Activated T-cell treated with anti-CD3 and anti-CD28 coated beads, Interleukin-2, amount 50 U/mL, for 4 hours (primary cell): ENCODE measurements at places on chromosomes 6 and 20. TPM values are rescaled to one million over a fixed set of nuclear protein-coding genes. Genes with fewer than 3 reads are reported as not detected.

DNA sequence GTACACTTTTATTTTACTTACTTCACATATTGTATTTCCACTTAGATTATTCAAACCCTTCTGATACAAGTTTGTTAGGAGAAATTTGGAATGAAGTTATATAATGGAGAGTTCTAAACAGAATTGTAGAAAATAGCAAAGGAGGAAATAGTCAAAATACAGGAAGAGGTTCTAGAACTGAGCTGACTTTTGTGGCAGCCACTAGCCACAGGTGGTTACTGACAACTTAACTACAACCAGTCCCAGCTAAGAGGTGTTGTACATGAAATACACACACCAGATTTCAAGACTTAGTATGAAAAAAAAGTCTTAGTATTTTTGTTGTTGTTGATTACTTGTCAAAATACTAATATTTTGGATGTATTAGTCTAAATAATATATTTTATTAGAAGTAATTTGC lies 727.4 kb upstream of the CITED2 start:
- DNase-seq, result no peak

DNA sequence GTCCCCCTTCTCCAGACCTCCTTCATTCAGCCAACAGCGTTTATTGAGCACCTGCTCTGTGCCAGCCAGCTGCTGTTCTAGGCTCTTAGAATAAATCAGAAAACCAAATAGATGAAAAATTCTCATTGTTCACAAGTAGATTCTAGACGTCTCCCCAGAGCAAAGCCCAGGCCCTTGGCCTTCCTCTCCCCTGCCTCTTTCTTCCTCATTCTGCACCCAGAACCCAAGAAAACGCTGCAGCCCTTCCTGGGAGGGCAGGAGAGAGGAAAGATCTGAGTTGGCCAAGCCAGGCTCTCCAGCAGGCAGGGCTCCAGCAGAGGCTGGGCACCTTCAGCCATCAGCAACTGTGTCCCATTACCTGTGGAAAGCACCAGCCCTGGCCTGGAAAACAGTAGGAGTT lies 12.0 kb upstream of the BPI start:
- DNase-seq, result no peak

Gene CARMIL1
- total RNA-seq, result 1.9 TPM

DNA sequence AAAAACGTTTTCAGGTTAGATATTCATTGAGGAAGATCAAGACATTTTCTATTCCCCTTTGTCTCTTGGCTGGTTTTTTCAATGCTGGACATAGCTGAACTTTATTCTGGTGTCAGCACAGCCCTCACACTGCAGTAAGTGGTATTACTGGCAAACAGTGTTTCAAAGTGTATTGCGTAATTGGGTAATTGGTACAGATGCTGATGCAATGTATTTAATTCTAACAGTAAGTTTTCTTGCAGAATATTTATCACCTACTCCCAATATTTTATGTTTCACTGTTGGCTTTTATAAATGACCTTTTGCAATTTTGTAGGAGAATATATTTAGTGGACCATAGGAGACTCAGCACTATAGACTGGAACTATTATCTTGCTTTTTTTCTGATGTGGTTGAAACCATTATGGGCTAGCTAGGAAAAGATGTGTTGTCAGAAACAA lies 287.6 kb upstream of the SOX4 start:
- no peak for DNase-seq

GRCh38 chr20:32487381-32487780 lies 97.8 kb downstream of the NOL4L start:
- DNase-seq, result no peak

Gene SYNJ2
- 24.2 TPM for total RNA-seq

GRCh38 chr6:6663421-6664135 lies 75.1 kb downstream of the LY86 start:
- no peak for DNase-seq

Gene ASCC3
- total RNA-seq, result 59.3 TPM

DNA sequence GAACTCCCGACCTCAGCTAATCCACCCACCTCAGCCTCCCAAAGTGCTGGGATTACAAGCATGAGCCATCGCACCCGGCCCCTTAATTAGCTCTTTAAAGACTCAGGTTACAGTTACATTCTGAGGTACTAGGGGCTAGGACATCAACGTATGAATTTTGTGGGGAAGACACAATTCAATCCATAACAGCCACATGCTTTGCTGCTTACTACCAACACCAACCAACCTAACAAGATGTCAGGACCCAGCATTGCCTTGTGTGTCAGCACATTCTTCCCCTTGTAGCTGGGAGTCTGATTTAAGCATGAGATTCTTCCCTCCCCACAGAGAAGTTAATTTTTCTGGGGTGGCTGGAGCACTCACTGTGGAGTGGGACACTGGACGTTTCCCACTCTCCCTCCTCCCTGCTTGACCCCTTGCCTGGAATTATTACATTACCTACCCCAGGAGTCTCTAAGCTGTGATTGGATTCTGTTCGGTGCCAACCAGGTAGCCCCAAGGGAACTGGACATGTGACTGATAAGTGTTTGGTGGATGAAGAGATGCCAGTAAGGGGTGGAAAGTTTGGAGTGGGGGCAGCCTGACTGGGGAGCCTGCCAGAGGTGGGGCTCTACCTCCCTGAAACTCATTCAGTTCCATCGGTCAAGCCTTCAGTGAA lies 5.6 kb upstream of the PXMP4 start:
- DNase-seq, result no peak

DNA sequence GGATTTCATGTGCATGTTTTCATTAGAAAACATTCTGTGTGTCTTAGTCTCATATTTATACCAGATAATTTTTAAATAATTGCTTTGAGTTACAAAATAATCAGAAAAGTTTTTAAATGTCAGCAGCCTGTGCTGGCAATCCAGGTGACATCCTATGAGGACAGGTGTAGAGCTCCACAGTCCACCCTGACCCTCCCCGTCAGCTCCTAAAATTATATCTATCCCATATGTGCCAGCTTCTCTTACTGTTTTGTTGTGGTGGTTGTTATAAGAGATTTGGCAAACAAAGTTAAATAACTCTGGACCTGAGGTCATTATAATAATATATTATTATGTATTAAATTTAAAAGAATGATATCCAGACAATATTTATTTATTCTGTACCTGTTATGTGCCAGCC lies 253.2 kb upstream of the PLN start:
- no peak for DNase-seq

Gene C2
- 0.95 TPM for total RNA-seq

Gene PSORS1C2
- not detected for total RNA-seq

Gene SSTR4
- total RNA-seq, result not detected

GRCh38 chr6:37663019-37663810 lies 34.5 kb downstream of the MDGA1 start:
- DNase-seq, result no peak

DNA sequence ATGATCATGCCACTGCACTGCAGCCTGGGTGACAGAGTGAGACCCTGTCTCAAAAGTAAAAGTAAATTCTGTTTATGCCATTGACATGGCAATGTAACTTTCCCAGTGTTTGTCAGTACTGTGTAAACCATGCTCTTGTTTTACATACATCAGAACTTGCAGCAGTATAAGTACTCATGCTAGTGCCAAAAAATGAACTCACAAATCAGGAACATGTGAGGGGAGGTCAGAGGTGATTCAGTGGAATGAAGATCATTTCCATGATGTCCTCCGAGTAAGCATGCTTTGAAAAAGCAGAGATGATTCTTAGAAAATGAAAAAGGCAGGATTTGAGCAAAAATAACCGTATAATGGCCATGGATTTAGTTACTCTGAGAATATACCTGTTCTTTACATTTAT lies 81.9 kb downstream of the ANKS1A start:
- DNase-seq, result no peak

- no peak for DNase-seq
Observed at GRCh38 chr20:10898552-10898951, 224.8 kb upstream of the JAG1 start.

DNA sequence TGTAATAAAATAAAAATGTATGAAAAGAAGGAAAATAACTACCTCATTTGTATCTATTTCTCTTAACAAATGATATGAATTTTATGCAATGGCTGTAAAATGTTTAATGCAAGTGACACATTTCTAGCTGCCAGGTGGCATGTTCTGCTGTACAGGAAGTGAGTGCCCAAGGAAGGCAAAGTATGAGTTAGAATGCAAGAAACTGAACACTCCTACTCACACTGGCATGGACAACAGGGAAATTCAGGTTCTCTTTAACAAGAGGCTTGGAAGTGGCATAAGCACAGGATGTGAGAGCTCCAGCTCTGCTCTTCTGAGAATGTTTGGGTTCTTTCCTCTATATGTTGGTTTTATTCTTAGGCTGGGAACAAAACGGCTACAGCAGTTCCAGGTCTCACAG lies 20.4 kb upstream of the LAMA4 start:
- no peak for DNase-seq

DNA sequence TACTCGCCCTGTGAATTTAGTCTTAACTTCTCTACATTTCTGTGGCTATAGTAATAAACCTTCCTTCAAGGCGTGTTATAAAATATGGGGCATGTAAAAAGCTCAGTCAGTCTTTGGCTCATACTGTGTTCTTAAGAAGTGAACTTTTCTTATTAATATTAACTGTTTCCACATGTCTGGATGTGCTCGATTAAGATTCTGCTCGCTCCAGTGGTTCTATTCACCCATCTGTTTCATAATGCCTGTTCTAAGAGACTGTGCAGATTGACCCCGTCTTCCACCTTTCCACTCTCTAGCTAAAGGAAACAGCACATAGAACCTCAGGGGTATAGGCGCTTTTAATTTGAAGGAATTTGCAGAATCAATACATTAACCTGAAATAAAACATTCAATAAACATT lies 99.9 kb downstream of the L3MBTL3 start:
- DNase-seq, result no peak

GRCh38 chr20:53810661-53811355 lies 217.2 kb upstream of the ZNF217 start:
- DNase-seq, result no peak

- DNase-seq, result no peak
Observed at GRCh38 chr6:151761851-151762250, 45.6 kb upstream of the ESR1 start.
